ENCODE measurements at places on chromosomes 7 and 10. TPM values are rescaled to one million over a fixed set of nuclear protein-coding genes. Genes with fewer than 3 reads are reported as not detected.
A peak's percentile ranks its signal among the peaks of the same experiment; 100 is the strongest.

GRCh38 chr10:124198125-124198501, 104.7 kb upstream of the CHST15 start:
- DNase-seq: peak; percentile 40

The ASB10 gene
- total RNA-seq: not detected

- no peak for DNase-seq
These were observed 94.5 kb upstream of the CELF2 start for GRCh38 chr10:10923029-10923651.

DNA sequence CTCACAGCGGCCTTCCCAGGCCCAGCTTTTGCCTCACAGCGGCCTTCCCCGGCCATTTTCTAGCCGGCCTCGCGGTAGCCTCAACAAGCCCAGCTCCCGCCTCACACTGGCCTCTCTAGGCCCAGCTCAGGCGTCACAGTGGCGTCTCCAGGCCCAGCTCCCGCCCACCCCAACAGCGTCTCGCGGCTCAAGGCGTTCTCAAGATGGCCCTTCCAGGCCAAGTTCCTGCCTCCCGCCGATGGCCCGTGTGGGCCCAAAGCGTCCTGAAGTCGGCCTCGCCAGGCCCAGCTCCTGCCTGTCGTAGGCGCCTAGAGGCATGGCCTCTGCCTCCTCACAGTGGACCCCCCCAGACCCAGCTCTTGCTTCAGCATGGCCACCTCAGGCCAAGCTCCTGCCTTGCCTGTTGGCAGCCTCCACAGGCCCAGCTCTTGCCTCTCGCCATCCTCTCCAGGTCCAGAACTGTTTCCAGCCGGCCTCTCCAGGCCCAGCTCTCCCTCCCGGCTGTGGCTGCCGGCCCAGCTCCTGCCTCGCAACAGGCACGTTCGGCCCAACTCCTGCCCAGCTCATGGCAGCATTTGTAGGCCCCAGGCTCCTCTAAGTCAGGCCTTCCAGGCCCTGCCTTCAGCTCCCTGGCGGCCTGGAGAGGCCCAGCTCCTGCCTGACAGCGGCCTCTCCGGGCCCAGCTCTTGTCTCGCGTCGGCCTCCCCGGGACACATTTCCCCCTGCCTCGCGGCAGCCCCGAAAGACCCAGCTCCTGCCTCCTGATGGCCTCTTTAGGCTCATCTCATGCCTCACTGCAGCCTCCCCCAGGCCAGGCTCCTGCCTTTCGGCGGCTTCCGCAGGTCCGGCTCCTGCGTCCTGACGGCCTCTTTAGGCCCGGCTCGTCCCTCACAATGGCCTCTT, 18.8 kb upstream of the TMEM248 start:
- DNase-seq: no peak

The CHST12 gene
- 34.3 TPM for total RNA-seq

DNA sequence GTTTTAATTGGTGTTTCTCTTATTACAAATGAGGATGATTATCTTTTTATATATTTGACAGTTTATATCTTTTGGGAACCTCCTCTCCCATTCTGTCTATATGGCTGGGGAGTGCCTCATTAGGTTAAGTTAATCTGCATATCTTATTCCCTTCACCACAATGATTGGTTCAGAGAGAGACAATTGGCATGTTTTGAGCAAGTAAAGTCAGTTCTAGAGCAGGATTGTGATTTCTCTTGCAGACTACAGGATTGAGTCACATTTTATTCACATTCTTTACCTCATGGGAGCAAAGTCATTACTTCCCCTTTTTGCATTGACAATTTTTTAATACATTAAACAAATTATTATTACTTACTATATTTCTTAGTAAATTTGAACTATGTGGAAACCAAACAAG, 345.6 kb downstream of the MDFIC start:
- DNase-seq: no peak

DNA sequence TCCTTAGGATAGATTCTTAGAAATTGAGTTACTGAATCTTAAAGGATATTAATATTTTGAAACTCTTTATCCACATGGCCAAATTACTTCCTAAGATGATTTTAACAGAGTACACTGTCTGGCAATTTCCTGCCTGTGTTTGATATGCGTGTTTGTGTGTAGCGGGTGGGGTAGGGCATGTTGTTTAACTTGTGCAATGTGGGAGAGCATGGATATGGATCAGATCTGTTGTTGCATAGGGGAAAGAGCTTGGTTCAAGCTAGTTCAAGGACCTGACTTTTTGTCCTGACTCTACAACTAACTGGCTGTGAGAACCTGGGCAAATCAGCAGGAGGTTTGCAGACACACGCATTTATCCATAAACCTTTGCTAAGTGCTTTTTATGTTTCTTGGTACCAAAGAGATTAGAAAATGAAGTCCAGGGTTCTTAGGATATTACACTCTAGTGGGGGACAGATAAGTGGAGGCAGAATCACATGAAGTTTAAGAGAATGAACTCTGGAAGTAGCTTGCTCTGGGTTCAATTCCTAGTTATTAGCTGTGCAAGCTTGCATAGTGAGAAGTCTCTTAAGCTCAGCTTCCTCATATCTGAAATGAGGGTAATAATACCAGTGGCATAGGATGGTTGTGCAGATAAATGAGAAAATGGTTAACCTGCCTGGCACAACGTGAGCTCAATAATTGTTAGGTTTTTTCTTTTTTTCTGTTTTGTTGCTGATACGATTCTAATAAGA, 96.3 kb upstream of the PRR15 start:
- no peak for DNase-seq

DNA sequence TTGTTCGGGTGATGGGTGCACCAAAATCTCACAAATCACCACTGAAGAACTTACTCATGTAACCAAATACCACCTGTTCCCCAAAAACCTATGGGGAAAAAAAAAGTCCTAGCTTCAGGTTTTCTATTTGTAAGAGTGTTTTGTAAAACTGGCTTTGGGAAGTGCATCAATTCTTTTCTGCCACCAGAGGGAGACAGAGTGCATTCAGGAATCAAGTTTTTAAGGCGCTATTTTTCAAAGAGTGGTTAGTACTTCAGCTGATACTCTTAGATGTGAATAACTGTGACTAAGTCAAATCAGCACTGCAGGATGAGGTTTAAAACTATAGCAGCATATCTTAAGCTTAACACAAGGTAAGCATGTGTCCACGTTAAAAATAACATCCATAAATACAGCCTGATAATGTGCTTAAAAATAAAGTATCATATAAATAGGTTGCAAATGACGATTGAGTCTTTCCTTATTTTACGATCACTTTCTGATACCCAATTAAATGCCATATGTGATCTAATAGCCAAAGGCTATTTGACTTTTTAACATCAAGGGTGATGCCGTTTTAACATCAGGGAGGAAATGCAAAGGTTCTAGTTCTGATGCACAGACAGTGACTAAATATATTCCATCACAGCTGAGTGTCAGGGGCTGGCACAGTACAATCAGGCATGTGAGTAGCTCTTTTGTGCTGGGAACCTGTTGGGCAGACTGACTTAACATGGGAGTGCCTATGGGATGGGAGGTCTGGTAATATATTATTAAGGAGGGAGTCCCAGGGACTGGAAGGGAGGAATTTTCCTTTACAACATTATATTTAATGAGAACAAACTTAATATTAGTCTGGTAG, 10.6 kb upstream of the LYZL2 start:
- DNase-seq: no peak

DNA sequence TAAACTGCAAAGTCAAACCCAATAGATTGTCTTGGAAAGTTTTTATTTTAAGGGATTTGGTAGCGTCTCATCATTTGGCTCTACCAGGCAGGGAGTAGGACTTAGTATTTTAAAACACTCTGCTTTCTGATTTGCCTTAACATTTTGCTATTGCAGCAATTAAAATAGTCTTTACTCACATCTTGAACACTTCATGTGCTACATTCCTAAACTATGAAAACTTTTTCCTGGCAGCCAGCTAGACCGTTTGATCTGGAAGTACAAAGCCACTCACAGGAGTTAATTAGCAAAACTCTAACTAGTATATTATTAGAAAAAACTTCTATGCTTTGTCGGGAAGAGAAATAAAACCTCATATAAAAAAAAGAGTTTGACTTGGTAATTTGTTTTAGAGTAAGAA, 111.4 kb downstream of the TFPI2 start:
- DNase-seq: no peak

The POLR2J gene
- 18.0 TPM for total RNA-seq

The SPDYE9 gene
- not detected for total RNA-seq

The MEPCE gene
- 43.2 TPM for total RNA-seq

The AKR1C1 gene
- 44.4 TPM for total RNA-seq

- peak; percentile 58 for DNase-seq
These were observed 6.7 kb downstream of the ANKRD16 start for GRCh38 chr10:5882961-5883360.

DNA sequence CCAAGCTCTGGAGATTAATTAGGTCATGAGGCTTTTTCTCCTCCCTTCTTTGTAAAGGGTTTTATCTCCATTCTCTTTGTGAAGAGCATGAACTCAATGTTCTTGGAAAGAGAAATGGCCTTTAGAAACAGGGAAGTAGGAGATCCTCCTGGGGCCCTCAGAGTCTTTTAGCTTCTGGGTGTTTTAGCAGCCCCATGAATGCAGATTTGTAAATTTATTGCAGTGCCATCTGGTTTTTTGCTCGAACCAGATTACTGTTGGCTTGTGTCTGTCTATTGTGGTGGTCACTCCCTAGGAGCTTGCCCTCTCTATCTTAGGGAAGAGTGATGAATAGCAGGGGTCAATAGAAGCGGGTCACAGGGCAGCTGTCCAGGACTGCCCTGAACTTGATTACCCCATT, 110.6 kb downstream of the BTRC start:
- no peak for DNase-seq

The MDH2 gene
- 119 TPM for total RNA-seq

DNA sequence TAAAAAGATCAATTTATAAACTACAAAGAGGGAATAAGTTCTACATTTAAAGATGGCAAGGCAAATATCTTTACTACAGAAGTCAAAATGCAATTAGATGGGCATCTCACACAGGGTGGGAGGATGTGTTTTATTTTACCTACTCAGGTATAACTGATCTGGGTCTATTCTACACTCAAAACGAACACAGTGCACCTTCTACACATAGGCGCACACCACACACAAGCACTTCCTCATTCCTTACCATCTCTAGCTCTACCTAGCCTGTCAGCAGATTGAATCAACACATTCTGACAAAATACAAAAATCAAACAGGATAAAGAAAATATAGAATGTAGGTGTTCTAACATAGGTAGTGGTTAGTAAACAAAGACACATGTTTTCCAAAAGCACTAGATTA, 64.8 kb downstream of the SGCE start:
- DNase-seq: no peak

- no peak for DNase-seq
These were observed 85.0 kb downstream of the PRKCQ start for GRCh38 chr10:6494936-6495592.

The SAMD9L gene
- total RNA-seq: 1.3 TPM

DNA sequence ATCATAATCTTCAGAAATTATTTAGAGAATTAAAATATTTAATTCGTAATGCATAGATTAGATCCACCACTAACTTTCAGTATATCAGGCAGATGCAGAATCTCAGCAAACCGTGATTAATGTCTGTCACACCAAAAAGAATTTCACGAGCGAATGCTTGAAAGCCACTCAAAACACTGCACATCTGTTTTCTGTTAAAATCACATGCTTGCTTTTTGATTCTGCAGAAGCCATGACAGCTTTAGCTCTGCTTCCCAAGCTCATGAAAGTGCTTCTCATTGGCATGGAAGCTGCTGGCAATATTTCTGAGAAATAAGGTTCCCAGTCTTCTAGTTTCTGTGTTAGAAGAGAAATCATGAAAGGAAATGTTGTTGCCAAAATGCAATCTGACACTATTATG, 837.8 kb upstream of the LRRN3 start:
- no peak for DNase-seq

The EIF5AL1 gene
- 0.08 TPM for total RNA-seq

GRCh38 chr10:73289958-73290357, 37.5 kb upstream of the MRPS16 start:
- DNase-seq: no peak

- no peak for DNase-seq
These were observed 541.6 kb upstream of the FZD8 start for GRCh38 chr10:36183726-36184125.

GRCh38 chr7:69941077-69941651, 342.9 kb downstream of the AUTS2 start:
- no peak for DNase-seq

- no peak for DNase-seq
These were observed 81.1 kb downstream of the PRTFDC1 start for GRCh38 chr10:24871011-24871935.

GRCh38 chr10:10540398-10540797, 477.3 kb upstream of the CELF2 start:
- no peak for DNase-seq

DNA sequence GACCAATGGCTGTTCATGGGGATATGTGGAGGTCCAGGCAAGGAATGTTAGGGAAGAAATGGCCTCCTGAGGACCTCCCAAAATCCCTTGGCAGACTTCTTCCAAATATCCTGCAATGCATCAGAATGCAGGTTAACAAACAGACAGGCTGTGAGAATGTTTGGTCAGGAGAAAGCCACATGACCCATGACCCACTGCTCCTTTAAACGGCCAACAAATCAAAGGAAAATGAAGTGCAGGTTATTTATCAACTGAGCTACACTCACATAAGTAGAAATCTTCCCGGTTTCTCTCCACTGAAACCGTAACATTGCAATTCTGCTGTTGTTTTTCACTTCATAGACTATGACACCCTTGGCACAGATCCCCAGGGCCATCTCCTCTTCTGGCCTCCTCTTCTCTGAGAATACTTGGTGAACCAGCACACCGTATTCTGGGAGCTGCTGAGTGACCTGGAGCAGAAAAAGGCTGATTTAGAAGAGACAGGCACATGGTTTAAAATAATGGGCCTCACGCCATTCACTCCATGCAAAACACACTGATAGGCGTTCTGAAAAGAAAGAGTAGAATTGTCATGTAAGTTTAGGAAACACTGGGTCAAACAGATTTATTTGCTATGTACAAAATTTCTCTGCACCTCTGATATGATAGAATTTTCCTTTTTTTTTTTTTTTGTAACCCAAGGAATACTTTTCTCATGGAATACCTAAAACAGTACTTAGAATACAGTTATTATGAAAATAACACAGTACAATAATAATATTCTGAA, 67.8 kb downstream of the FRMPD2 start:
- peak; percentile 46 for DNase-seq

GRCh38 chr7:148212731-148213130, 377.8 kb upstream of the C7orf33 start:
- DNase-seq: no peak

The SYT15B gene
- 2.4 TPM for total RNA-seq

- no peak for DNase-seq
These were observed 334.1 kb downstream of the HPSE2 start for GRCh38 chr10:98901441-98902110.

The PRF1 gene
- 0.36 TPM for total RNA-seq

The CDNF gene
- total RNA-seq: 1.9 TPM

DNA sequence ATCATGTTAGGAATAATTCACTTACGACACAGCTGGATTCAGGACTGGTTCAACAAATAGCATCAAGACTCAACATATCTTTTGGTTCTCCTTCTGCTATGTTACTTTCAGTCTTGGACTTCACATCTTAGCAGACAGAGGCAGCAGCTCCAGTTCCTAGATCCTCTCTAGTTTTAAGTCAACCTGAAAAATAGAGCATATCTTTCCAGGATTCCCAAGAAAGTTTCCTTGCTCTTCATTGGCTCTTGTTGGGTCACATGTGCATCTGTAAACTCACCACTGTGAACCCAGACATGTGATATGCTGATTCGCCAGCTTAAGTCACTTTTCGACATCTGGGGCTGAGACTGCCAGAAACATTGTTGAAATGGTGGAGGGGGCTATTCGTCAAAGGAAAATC, 210.1 kb upstream of the KMT2E start:
- DNase-seq: no peak
